ENCODE measurements at places on chromosomes 16 and 17.

- no peak for DNase-seq
Measured at GRCh38 chr16:2532494-2533141, 1.4 kb upstream of the CEMP1 start.

GRCh38 chr17:73510981-73511718 lies 133.1 kb downstream of the SDK2 start:
- no peak for DNase-seq

GRCh38 chr17:63621229-63621683 lies 961 bp upstream of the MAP3K3 start:
- DNase-seq: no peak

DNA sequence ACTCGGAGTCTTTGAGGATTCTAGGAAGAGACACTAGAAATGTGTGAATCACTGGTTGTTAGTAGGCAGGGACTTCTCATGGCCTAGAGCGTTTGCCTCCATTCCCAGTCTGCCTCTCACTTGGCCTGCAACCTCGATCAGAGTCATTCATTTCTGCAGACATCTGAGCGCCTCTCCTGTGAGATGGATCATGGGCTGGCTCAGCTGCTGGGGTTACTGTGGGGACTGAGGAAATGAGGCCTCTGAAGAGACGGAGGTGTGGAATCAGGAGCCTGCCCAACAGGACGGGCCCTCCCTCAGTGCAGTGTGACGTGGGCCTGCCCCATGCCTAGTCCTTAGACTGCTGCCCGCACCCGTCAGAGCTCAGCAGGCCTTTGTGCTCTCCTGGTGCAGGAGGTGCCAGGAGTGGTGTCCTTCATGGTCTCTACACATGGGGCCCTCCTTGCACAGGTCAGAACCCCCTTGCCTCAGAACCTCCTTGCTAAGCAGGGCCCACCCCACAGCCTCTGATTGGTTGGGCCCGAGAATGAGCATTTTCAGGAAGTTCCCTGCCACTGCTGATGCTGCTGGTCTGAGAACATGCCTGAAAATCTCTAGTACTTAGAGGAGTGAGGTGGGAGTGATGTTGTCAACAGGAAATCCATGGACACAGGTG lies 99.4 kb downstream of the NPIPB11 start:
- DNase-seq: no peak

DNA sequence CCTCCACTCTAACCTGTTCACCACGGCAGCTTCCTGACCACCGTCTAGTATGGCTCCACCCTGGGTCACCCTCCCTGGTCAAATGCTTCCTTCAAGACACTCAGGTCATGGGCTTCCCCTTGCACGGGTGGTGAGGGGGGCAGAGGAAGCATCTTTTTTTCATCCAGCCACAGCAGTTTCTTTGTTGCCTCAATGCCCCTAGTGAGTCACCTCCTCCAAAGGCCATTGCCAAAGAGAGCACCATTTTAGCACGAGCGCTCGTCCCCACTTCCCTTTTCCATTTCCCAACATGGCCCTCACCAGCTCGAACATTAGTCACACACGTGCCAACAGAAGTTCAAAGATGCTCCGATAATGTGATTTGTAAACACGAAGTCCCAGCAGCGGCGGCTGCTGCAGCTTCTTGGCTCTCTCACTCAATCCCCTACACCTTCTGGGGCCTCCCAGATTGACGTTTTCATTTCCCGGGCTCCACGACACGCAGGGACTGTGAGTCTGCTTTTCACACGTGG lies 134.6 kb downstream of the GAS7 start:
- no peak for DNase-seq

DNA sequence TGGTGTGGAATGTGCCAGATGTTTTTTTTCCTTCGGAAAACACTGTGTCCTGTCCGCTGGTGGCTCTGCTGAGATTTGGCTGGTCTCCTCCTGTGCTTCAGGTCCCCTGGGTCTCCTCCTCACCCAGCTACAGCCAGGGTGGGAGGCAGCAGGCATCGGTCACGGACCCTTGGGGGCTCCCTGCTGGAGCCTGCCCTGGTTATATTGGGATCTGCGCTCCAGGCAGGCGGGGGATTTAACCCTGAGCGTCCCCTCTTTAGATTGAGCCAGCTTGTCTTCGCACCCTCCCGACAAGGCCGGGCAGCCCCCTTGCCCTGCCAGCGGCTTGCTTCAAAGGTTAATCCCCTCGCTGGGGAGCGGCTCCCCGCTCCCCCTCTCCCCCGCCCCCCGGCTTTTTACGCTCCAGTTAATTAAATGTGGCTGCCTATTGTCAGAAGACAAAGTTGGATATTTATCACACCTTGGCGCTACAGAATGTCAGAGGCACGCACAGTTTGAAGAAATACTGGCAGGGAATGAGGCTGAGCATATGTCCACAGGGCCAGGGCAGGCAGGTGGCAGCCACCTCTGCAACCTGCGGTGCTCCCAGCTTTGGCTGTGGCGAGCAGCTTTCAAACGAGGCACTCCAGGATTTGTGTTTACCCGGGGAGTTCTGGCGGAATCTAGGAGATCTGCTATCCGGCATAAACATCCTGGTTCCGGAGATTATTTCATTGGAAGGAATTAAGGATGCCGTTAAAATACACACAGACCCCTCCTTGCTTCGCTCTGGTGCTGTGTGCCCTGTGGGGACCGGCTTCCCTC lies 38.2 kb upstream of the GSE1 start:
- no peak for DNase-seq

GRCh38 chr17:81309140-81309858 lies 14.2 kb upstream of the SLC38A10 start:
- DNase-seq: no peak

DNA sequence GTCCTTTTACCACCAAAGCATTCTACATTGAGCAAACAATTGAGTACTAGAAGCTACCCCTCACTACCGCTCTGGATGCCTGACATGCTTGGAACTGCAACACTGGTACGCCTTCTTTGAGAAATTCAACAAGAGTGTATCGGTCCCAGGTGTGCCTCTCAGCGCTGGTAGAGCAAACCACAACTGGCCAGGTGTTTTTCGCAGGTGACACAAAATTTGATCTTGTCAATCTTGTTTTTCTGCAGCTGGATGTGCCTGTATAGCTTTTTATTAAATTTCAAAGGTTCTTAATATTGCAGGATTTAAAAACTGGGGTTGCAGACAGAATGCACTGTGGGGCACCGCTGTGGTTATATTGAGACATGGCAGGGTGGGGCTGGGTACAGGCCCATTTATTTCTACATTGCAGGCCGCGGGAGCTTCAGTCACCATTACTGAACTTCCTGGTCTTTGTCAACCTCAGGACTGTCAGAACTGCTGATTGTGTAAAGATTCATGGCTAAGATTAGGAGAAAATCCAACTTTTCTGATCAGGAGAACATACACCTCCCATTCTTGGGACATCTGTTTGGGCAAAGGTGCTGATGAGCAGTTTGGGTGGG lies 4.5 kb upstream of the SNX20 start:
- no peak for DNase-seq

GRCh38 chr17:77501751-77502625 lies 361.2 kb downstream of the SEC14L1 start:
- DNase-seq: no peak

- DNase-seq: no peak
Measured at GRCh38 chr17:77733576-77734296, 224.8 kb upstream of the TNRC6C start.

GRCh38 chr16:72172105-72173034 lies at the start of gene PMFBP1:
PMFBP1 (minus strand) TSS chr16:72172155; CDS start chr16:72171208, 947 bp downstream.
- no peak for DNase-seq

DNA sequence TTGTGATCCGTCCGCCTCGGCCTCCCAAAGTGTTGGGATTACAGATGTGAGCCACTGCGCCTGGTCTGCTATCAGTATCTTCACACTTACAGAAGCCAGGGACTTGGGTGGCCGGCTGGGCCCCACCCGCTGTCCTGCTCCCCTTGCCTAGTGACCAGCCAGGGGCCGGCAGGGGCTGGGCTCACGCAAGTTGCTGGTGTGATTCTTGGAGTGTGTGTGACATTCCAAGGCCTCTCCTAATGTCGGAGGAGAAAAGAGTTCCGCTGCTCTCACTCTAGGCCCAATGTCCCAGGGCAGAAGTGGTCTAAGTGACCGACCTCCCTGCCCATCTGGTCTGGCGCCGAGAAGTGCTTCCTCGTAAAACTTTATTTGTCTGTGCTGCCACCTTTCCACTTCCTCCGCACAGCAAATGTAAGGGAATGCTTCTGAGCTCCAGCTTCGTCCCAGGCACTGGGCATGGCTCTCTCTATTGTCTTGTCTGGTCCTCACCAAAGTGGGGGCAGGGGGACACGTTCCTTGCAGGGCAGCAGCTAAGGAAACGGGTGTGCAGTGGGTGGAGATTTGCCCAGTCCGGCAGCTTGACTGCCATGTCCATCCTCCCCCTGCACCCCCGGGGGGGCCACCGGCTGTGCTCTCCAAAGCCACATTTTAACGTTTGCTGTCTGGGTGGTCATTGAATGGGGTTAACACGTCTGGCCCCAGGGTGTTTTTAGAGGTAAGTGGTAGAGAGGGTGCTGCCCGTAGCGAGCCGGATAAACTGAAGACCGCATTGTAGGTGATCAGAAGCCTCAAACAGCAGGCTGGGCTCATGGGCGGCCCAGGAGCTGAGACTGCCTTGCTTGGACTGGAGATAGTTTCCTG lies 7.8 kb upstream of the GSE1 start:
- DNase-seq: no peak

- DNase-seq: no peak
Measured at GRCh38 chr16:67672739-67673662, 6.4 kb downstream of the C16orf86 start.

GRCh38 chr16:85394456-85395206 lies 218.5 kb upstream of the GSE1 start:
- no peak for DNase-seq

GRCh38 chr16:85971902-85972638 lies 73.1 kb downstream of the IRF8 start:
- DNase-seq: no peak

Measured in NCI-H187 treated with DMSO at 0.1 percent for 48 hours (cell line).